Endothelial cell (in vitro differentiated cells): ENCODE measurements at places on chromosomes 2 and 18. TPM values are rescaled to one million over a fixed set of nuclear protein-coding genes. Genes with fewer than 3 reads are reported as not detected.

The HDAC4 gene
- total RNA-seq: 26.0 TPM

The ACMSD gene
- not detected for total RNA-seq

The GPR55 gene
- total RNA-seq: 0.28 TPM

The IL1F10 gene
- not detected for total RNA-seq

The SALL3 gene
- total RNA-seq: 2.5 TPM

The CCDC121 gene
- 4.7 TPM for total RNA-seq

The ZNF892 gene
- 11.2 TPM for total RNA-seq

The MEIS1 gene
- 13.3 TPM for total RNA-seq
